ENCODE measurements at places on chromosomes 11 and 22.

GRCh38 chr11:645536-645935 lies 8.5 kb downstream of the DRD4 start:
- DNase-seq = no peak

- no peak for DNase-seq
Observed at GRCh38 chr11:46383404-46383758, 1.9 kb downstream of the MDK start.

- no peak for DNase-seq
Observed at GRCh38 chr22:32612834-32613233, 138.2 kb downstream of the FBXO7 start.

GRCh38 chr11:47879259-47880158 lies 31.4 kb upstream of the NUP160 start:
- DNase-seq = no peak

- peak; percentile 57 for DNase-seq
Observed at GRCh38 chr11:83713708-83714107, 427.5 kb upstream of the CCDC90B start.

DNA sequence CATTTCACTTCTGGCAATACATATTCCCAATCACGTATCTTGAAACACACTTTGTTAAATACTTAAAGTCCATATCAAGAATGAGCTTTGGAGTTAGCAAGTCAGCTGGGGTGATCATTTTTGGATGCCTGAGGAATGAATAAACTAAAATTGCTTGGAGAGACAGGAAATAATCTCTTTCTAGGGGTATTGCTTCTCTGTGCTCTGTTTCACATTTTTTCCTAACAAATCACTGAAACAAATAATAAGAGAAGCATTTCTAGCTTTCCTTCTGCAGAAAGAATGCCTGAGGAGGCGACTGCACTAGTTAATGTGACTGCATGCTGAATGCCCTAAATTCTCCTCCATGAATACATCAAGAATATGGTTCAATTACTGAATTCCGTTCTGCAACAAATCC lies 541.4 kb upstream of the CCDC90B start:
- no peak for DNase-seq

DNA sequence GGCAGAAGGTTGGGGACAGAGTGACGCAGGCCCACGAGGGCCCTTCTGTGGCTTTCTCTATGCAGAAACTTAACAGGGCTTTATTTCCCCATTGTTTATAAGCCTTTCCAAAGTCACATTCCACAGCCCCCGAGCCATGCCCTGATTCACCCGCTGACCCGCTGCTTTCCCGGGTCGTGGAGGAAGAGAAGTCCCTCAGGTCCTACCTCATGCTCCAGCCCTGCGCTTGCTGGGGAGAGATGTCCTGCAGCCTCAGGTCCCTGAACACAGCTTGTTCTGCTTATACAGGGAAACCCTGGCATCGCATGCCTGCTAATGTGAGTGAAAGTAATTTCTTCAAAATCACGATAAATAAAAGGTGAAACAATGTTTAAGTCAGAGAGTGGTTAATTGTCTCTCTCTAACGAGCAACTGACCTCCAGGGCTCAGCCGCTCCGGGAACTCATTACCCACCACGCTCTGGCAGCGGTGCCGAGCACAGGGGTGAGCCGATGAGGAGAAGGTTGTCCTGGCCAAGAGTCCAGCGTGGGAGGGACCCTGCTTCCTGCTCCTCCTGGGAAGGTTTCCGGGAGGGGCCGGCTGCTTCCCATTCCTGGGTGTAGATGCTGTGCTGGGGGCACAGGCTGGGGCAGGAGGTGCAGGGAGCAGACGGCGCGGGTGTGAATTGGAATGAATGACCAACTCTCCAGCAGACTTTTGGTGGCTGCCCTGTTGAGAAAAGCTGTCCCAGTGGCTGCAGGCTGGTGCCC lies 595.2 kb downstream of the BRD1 start:
- no peak for DNase-seq

DNA sequence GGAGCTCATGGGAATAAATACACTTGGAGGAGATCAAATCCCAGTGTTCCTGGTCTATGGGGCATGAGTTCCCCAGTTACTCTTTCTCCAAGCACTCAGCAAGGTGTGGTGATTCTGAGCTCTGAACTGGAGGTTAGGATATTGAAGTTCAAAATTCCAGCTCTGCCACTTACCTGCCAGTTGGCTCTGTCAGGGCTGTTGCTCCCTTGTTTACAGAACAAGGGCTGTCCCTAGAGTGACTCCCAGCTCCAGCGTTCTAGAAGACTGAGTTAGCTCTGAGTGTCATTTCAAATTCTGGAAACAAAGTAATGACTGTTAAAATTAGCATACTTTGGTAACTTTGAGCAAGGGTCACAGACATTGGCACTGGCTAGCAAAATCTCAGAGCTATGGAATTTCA lies 69.7 kb upstream of the ZBED5 start:
- no peak for DNase-seq

DNA sequence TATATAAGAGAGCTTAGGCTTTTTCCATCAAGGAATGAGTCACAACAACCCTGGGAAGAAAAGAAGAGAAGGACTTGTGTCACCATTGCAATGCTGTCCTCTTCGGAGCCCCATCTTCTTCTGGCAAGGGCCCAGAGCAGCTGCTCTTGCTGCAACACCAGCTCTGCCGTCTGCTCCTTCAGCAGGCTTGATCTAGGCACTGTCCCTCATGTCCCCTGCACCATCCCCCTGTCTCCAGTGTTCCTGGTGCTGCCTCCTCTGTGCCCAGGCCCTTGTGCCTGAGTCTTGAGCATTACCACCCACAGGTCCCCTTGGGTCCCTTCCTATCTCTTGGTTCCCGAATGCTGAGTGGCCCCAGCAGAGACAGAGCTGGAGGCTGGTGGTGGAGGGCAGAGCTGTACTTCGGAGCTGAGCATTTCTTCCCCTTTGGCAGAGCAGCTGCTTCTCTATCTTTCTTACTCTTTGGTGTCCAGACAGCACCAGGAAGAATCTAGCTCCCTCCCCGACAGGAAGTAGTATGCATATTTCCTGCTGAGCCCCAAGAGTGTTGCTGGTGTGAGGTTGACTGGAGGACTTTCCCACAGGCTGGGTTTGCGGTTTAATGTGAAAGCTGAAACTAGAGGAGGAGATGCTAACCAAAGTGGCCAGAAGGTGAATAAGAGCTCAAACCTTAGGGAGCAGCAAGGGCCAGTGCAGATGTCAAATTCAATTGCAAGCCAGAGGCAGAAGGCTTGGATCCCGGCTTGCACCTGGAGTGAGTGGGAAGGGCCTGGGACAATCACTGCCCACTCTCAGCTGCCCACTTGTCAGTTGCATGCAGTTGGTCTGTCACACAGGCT lies 27.8 kb downstream of the WEE1 start:
- DNase-seq = peak; percentile 77

DNA sequence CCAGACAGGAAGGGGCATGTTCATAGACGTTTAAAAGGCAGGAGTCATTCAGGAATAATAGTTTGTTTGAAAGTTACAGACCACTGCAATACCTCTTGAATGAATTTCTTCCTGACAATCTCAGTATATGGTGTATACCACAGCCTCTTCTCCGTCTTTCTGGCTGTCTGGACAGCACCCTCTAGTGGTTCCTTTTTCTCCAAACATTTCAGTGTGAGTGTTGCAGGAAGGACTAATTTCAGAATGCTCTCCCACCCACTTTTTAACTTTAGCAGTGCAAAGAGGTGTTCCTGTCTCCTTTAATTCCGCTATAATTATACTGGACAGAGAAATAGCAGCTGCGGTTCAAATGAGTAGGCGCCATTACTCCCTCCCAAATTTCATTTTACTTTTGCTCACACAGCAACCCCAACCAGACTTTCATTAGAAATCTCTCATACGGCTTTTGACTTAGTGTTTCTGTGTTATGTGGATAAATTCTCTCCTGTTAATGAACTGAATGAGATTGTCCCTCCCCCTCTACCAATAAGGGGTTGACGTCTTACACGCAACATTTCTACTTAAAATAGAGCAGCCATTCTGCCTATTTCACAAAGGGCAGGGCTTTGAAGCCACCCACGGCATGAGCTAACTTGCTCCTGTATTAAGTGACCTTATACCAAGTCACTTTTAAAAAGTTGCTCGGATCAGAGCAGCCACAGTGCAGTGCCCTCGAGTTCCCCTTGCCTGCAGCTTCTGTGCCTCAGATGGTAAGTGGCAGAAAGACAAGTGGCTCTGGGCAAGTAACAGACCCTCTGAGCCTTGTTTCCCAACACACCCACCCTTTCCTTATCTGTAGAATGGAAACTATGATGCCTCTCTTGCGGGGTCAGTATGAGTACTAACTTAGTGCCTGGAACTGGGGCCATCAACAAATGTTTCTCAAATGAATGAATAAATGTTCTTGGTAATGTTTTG lies 368.6 kb downstream of the OPCML start:
- no peak for DNase-seq

DNA sequence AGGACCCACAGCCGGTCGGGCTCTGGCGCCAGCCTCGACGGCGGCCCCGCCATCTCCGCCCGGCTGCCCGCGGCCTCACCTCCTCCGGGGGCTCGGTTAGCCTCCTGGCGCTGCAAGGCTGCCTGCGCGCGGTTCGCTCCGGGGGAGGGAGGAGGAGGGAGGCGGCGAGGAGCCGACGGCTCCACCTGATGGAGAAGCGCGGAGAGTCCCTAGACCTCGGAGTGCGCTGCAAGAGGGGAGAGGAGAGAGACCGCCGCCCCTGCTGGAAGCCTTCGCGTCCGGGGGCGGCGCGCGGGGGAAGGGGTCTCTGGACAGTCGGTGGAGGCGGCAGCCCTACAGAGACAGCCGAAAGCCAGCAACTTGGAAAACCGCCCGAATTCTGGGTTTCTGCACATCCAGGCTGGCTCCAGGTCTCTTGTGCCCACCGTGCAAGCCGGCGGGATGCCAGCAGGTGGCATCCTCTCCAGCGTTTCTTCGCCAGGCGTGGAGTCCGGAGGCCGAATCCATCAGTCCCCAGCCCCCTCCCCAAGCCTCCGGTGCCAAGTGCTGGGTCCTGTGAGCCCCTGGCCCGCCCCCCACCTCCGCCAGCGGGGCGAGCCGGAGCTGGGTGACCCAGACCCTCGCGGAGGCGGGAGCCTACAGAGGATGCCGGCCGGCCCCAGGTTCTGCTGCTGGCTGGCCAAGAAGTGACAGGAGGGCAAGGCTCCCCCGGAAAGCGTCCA lies 2.9 kb upstream of the KIRREL3 start:
- peak; percentile 52 for DNase-seq

GRCh38 chr11:94737171-94737611 lies 31.0 kb upstream of the AMOTL1 start:
- no peak for DNase-seq

DNA sequence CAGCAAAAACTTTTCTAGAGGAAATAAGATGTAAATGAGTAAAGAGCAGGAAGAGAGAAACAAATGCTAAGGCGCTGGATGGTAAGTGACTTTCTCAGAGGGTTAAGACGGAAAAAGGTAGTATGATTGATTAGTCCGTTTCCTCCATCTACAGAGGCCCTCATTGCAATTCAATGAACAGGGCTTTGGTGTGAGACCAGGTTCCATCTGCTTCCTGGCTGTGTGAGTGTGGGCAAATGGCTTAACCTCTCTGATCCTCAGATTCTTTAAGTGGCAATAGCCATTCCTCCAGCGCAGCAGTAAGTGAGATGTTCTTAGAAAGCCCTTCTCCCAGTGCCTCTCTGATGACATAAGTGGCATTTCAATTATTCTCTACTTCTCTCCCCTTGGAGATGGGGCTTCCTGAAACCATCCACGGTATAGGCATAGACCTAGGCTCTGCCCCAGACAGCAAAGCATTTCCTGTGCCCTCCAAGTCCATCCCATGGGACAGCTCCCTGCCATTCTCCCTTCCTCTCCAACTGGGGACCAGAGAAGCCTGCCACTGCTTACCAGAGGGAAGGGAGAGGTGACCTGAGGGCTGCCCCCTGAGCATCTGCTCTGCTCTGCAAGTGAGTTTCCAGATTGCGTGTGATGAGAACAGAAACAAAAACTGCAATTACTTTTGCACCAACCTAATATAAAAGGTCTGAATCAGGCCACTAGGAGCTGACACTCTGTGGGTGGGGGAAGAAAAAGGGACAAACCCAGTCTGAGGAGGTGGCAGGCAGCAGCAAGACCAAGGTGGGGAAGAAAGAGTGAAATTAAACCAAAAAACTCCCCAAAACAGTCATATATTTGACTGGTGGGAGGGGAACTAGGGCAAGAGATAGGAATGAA lies 12.7 kb upstream of the CD44 start:
- no peak for DNase-seq

- DNase-seq = no peak
Observed at GRCh38 chr11:128937480-128937879, 5.2 kb downstream of the TP53AIP1 start.

DNA sequence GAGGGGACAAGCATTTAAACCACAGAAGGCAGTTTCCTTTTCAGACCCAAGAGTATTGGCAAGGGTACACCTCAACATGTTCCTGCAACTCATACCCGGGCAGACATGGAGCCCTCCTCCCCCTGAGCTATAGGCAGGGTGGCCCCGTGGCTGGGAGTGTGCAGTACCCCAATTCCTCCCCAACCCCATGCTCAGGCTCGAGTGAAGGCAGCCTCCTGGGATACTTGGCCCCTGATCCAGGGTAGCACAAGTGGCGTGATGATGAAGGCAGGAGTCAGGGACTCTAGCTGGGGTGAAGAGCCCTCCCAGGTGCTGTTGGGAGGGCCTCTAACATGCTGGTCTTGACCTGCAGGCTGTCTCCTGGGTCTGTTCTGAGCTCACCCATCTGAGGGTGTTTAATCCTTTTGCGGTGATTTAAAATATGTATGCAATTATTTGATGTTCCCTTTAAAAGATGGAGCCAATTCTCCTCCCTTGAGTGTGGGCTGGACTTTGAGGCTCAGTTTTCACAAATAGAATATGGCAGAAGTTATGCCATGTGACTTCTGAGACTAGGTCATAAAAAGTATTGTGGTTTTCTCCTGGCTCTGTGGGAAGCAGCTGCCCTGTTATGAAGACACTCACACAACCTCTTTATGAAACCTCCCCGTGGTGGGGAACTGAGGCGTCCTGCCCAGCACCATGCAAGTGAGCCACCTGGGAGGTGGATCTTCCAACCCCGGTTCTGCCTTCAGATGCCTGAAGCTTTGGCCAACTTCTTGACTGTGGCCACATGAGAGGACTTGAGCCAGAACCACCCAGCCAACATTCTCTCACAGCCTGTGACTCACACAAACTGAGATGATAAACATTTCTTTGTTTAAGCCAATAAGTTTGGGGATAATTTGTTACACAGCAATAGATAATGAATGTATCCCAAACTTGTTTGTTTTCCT lies 54.7 kb upstream of the NECTIN1 start:
- DNase-seq = peak; percentile 8

GRCh38 chr22:26023104-26023775 lies 146.0 kb upstream of the SEZ6L start:
- no peak for DNase-seq

DNA sequence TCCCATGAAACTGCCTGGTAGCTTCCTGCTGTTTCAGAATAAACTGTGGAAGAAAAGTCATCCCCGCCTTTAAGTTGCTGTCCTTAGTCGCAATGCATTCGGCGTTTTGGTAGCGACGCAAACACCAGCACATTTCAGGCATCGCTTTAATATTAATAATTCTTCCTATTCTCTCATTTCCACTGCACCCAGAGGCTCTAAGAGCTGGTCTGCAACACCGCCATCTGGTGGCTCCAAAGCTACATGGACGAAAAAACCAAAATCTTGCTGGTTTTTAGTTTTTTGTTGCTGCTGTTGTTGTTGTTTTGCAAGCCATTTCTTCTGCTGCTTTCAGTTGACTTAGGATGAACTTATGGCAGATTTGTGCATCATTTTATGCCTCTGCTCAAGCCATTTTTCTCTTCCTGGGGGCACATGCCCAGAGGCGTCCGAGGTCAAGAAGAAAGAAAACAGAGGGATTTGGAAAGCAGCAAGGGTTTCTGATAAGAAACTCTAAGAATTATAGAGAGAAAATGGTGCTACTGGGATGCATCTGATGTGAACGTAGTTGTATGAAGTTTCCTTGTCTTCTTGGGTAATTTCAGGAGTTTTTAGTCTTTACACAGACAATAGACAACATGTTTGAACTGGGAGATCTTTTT lies 345.4 kb upstream of the KIRREL3 start:
- peak; percentile 30 for DNase-seq
